ENCODE measurements at places on chromosomes 12 and 14. TPM values are rescaled to one million over a fixed set of nuclear protein-coding genes. Genes with fewer than 3 reads are reported as not detected.

Gene LRP1
- 135 TPM for total RNA-seq

Gene GALC
- total RNA-seq, result 36.9 TPM

Gene LTBP2
- 0.94 TPM for total RNA-seq

Gene SOAT2
- not detected for total RNA-seq

Gene SLC22A17
- total RNA-seq, result 164 TPM

Gene CPSF2
- total RNA-seq, result 21.9 TPM

Gene TPH2
- not detected for total RNA-seq

Gene CD4
- total RNA-seq, result 1.9 TPM

Gene MANSC4
- total RNA-seq, result 0.63 TPM

Gene APEX1
- total RNA-seq, result 57.0 TPM

Gene CCDC91
- total RNA-seq, result 76.4 TPM

Gene SERPINA6
- not detected for total RNA-seq

Gene AGAP2
- 40.7 TPM for total RNA-seq

Gene TBX3
- total RNA-seq, result 1.9 TPM

Gene CLEC1B
- total RNA-seq, result not detected

Gene SLC2A13
- 101 TPM for total RNA-seq

Gene CACNA1C
- total RNA-seq, result 54.8 TPM

Gene KRT84
- not detected for total RNA-seq

Gene KRT2
- total RNA-seq, result not detected

Gene NRDE2
- 35.4 TPM for total RNA-seq

Gene CLEC4D
- total RNA-seq, result not detected

Gene OGFOD2
- total RNA-seq, result 8.1 TPM

Gene ACSM4
- not detected for total RNA-seq

Gene GALNT9
- 7.2 TPM for total RNA-seq

Gene CABP1
- total RNA-seq, result 6.3 TPM

Gene RNU4-1
- under 0.01 TPM for total RNA-seq

Gene LAG3
- not detected for total RNA-seq

Gene MSI1
- 15.0 TPM for total RNA-seq
